ENCODE measurements at places on chromosomes 11 and 22. TPM values are rescaled to one million over a fixed set of nuclear protein-coding genes. Genes with fewer than 3 reads are reported as not detected.
A peak's percentile ranks its signal among the peaks of the same experiment; 100 is the strongest.

Gene FGF4
- not detected for total RNA-seq

Gene MUC2
- not detected for total RNA-seq

Gene RGL4
- total RNA-seq: not detected

Gene OR4C16
- not detected for total RNA-seq

GRCh38 chr11:92845805-92846204 lies 123.6 kb upstream of the MTNR1B start:
- no peak for DNase-seq

- DNase-seq: no peak
These were observed 205.4 kb upstream of the CARD18 start for GRCh38 chr11:105344938-105345337.

DNA sequence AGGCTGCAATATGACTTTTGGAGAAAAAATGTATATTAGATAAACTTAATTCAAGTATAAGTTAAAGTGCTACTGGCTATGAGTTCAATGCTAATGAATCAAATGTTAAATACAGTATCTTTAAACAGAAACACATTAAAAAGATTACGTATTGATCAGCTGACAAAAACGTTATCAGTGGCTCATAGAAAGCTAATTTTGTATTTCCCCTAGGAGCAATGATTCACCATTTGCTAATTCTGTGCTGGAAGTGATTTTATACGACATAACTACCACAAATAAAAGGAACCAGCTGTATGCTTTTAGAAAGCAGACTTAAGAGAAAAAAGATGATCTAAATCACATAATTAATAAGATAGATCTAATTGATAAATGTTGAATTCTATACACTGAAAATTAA lies 43.6 kb downstream of the MRE11 start:
- peak; percentile 6 for DNase-seq

DNA sequence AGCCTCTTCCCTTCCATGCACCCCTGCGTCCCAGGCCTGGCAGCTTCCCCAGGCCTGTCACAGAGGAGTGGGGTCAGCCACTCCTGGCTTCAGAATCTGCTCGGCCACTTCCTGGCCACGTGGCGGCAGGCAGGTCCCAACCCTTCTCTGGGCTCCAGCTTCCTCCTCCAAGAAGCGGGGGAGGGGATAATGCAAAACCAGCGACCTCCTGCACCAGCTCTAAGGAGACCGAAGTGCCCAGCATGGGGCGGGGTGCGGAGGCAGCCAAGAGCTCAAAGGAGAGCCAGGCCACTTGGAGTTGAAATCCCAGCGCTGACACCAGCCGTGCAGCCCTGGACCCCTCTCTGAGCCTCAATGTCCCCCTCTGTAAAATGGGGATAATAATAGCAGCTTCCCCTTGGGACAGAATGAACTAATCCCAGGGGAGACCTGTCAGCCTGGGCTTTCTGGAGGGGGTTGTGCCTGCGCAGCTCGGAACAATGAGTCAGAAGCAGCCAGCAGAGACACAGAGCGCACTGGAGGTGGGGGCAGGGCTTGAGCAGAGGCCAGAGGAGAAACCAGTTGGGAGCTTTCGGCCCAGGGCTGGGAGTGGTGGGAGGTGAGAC lies 22.8 kb upstream of the PICK1 start:
- peak; percentile 89 for DNase-seq

- no peak for DNase-seq
These were observed 109.6 kb downstream of the CEP164 start for GRCh38 chr11:117437041-117437790.

DNA sequence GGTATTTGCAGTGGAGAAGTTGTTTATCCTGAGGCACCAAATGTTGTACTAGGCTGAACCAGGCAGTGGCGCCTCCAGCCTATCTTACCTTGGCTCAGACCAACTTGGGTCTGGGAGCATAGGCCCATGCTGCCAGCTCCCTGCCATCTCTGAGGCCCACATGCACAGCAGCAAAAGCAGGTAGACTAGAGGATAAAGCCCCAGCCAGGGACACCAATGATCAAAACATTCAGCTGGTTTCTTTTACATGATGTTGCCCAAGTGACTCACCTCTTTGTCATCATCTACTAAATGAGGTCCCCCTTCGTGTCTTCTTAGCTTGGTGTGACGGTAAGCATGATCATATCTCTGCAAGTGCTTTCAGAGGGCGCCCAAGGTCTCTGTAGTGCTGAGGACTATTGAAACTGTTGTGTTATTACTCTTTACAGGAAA lies 112.1 kb upstream of the DRD2 start:
- no peak for DNase-seq
